ENCODE measurements at places on chromosomes 3 and 15. TPM values are rescaled to one million over a fixed set of nuclear protein-coding genes. Genes with fewer than 3 reads are reported as not detected.
A peak's percentile ranks its signal among the peaks of the same experiment; 100 is the strongest.

Gene CORO2B
- total RNA-seq, result 1.2 TPM

Gene CLRN1
- total RNA-seq, result not detected

Gene ANKDD1A
- 3.6 TPM for total RNA-seq

Gene CTXN2
- not detected for total RNA-seq

Gene BFSP2
- total RNA-seq, result not detected

Gene JAGN1
- total RNA-seq, result 61.4 TPM

DNA sequence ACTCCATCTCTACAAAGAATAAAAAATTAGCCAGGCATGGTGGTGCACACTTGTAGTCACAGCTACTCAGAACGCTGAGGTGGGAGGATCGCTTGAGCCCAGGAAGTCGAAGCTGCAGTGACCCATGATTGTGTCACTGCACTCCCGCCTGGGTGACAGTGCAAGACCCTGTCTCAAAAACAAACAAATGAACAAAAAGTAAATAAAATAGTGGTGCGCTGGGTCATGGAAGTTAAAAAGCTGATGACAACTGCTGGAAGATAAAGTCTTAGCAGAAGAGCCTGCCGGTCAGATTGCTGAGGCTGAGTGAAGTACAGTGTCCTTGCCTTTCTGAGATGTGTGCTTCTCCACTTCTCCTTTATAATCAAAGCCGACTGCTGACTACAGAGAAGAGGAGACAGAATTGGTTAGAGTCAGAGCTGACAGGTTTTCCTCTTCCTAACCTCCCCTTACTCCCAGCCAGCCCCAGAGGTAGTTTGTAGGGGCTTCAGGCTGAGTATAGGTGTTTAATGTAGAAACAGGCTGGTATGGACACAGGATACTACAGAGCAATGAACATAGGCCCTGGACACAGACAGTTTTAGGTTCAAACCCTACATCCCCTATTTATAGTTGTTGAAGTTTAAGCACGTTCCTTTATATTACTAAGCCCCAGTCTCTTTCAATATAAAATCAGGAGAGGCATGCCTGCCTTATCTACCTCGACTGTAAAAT, 17.9 kb downstream of the HCLS1 start:
- H3K4me3 ChIP-seq, result no peak overlapping the region
- no peaks in the 10 kb centered on the region for H3K4me1 ChIP-seq
- no peaks in the 10 kb centered on the region for H3K36me3 ChIP-seq

- peaks cover 8% of the 10 kb centered on the region for H3K4me1 ChIP-seq
- DNase-seq, result no peak
- no peak overlapping the region for H3K27ac ChIP-seq
- H3K27me3 ChIP-seq, result no peaks in the 10 kb centered on the region
- no peaks in the 10 kb centered on the region for H3K36me3 ChIP-seq
Measured at GRCh38 chr3:56862352-56863062, 60.8 kb upstream of the ARHGEF3 start.

DNA sequence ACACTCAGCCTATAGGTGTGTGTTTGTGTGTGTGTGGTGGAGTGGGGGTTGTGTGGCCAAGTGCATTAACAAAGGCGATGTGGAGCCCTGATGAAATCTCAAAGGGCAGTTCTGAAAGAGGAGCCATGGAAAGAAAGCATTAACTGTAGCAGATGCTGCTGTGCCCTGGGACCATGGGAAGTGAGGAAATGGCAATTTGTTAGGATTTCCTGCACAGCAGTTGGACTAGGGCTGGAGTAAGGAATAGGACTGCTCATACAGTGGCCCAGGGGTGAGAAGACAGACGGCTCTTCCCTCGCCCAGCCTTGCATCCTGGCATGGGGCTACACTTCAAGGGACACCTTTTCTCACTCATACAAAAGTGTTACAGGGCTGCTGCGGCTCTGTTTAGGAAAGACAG, 12.3 kb upstream of the ZBTB38 start:
- H3K4me1 ChIP-seq, result no peaks in the 10 kb centered on the region
- no peak overlapping the region for H3K27ac ChIP-seq
- no peaks in the 10 kb centered on the region for H3K27me3 ChIP-seq
- no peak overlapping the region for H3K4me3 ChIP-seq
- no peaks in the 10 kb centered on the region for H3K36me3 ChIP-seq
- DNase-seq, result no peak

- no peaks in the 10 kb centered on the region for H3K27me3 ChIP-seq
- H3K36me3 ChIP-seq, result no peaks in the 10 kb centered on the region
- no peak overlapping the region for H3K4me3 ChIP-seq
- no peak overlapping the region for H3K27ac ChIP-seq
- no peak for DNase-seq
Measured at GRCh38 chr15:74497584-74497983, 36.6 kb upstream of the UBL7 start.

- H3K27me3 ChIP-seq, result no peaks in the 10 kb centered on the region
- no peaks in the 10 kb centered on the region for H3K36me3 ChIP-seq
- H3K4me3 ChIP-seq, result no peak overlapping the region
- no peak for DNase-seq
- peaks cover 54% of the 10 kb centered on the region for H3K4me1 ChIP-seq
- H3K27ac ChIP-seq, result peak overlapping the region; percentile 44
Measured at GRCh38 chr3:65950340-65951326, 88.1 kb downstream of the MAGI1 start.

DNA sequence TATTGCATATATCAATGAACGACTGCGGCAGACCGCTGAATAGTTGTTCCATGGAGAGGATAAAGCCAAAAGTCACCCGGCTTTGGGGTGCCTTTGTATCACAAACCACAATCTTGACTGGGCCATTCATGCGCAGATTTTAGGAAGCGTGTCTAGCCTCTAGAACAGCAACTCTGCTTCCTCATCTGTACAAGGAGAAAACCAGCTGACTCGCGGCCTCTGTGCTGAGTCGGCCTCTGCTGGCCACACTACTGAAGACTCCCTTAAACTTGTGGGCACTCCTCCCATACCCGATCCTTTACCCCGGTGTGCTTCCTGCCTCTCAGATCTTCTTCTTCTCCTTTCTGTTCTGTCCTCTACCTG, 872 bp downstream of the DLEC1 start:
- no peak overlapping the region for H3K27ac ChIP-seq
- peaks cover 4% of the 10 kb centered on the region for H3K27me3 ChIP-seq
- peaks cover 9% of the 10 kb centered on the region for H3K4me1 ChIP-seq
- no peaks in the 10 kb centered on the region for H3K36me3 ChIP-seq

DNA sequence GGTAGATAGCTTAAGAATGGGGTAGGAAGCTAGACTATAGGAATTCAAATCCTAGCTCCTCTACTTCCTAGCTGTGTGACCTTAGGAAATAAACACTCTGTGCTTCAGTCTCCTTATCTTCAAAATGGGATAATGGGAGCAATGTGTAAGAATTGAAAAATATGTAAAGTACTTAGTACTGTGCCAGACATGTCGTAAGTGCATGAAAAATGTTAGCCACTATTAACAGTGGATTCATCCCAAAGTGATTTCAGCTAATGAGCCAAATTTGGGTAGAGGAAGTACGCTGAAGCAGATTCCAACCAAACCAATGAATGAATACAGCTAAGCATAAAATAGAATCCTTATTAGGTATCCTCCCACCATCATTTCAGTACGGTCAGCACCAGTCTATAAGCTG, 192.1 kb downstream of the RORA start:
- peaks cover 4% of the 10 kb centered on the region for H3K4me1 ChIP-seq
- H3K4me3 ChIP-seq, result no peak overlapping the region
- no peak overlapping the region for H3K27ac ChIP-seq

Data from hepatocyte (in vitro differentiated cells).